T-helper 17 cell (primary cell): ENCODE measurements at places on chromosomes 4 and X. TPM values are rescaled to one million over a fixed set of nuclear protein-coding genes. Genes with fewer than 3 reads are reported as not detected.

DNA sequence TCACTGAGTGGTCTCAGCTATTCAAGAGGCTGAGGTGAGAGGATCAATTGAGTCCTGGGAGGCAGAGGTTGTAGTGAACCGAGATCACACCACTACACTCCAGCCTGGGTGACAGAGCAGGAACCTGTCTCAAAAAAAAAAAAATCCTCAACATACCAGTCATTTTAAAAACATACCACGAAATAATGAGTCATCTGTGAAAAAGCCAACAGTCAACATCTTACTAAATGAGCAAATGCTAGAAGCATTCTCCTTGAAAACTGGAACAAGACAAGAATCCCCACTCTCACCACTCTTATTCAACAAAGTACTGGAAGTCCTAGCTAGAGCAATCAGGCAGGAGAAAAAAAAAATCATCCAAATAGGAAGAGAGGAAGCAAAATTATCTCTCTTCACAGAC, 104.0 kb upstream of the ARHGEF9 start:
- no peak for DNase-seq
- no peaks in the 10 kb centered on the region for H3K36me3 ChIP-seq
- H3K27me3 ChIP-seq, result no peaks in the 10 kb centered on the region
- no peaks in the 10 kb centered on the region for H3K4me1 ChIP-seq
- no peak overlapping the region for H3K27ac ChIP-seq

DNA sequence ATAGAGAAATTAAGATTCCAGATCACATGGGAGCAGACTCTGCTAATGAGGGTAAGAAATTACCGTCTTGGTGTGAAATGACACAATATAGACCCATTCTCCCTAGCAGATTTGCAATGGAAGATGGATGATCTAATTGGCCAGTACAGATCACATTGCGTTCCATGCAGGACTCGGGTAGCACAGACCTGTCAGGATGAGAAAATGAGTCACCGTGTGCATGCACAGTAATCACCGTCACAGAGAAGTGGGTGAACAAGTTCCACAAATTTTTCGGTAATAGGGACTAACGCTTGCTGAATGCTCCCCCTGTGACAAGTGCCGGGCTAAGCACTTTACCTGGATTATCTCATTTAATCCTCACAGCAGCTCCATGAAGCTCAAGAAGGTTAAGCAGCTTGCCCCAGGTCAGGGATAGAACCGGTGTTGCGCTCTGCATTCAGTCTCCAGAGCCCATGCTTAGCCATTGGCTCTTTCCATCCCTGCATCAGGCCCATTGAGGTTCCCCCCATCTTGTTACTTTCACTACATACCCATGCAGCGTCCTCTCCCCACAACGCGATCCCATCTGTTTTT, 375.6 kb downstream of the FBXW7 start:
- no peak overlapping the region for H3K27ac ChIP-seq
- peaks cover 21% of the 10 kb centered on the region for H3K4me1 ChIP-seq
- no peak overlapping the region for H3K4me3 ChIP-seq
- peaks cover 4% of the 10 kb centered on the region for H3K36me3 ChIP-seq
- no peaks in the 10 kb centered on the region for H3K27me3 ChIP-seq

DNA sequence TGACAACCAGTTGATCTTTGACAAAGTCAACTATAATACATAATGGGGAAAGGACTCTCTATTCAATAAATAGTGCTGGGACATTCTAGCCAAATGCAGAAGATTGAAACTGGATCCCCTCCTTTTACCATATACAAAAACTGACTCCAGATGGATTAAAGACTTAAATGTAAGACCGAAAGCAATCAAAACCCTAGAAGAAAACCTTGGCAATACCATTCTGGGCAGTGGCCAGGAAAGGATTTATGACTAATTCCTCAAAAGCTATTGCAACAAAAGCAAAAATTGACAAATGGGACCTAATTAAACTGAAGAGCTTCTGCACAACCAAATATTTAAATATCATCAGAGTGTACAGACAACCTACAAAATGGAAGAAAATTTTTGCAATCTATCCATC, 185.1 kb downstream of the NPNT start:
- H3K4me3 ChIP-seq, result no peak overlapping the region
- DNase-seq, result no peak
- no peak overlapping the region for H3K27ac ChIP-seq
- H3K36me3 ChIP-seq, result peaks cover 13% of the 10 kb centered on the region

GRCh38 chr4:46211406-46211805, 87.6 kb upstream of the GABRG1 start:
- H3K36me3 ChIP-seq, result no peaks in the 10 kb centered on the region
- H3K4me3 ChIP-seq, result no peak overlapping the region
- no peak for DNase-seq
- H3K27ac ChIP-seq, result no peak overlapping the region
- H3K4me1 ChIP-seq, result no peaks in the 10 kb centered on the region
- no peaks in the 10 kb centered on the region for H3K27me3 ChIP-seq

The CCDC110 gene
- not detected for total RNA-seq

The HTRA3 gene
- not detected for total RNA-seq

The CNGA1 gene
- not detected for total RNA-seq

The LINC00632 gene
- total RNA-seq, result 23.9 TPM
